Cerebellar nuclear complex (tissue), 1 donor: ENCODE measurements at places on chromosomes 3 and 15.
A peak's percentile ranks its signal among the peaks of the same experiment; 100 is the strongest.

GRCh38 chr3:16441371-16441875, 72.1 kb downstream of the RFTN1 start:
- DNase-seq = no peak

- DNase-seq = no peak
Measured at GRCh38 chr3:72445827-72446217, 402.4 kb downstream of the SHQ1 start.

DNA sequence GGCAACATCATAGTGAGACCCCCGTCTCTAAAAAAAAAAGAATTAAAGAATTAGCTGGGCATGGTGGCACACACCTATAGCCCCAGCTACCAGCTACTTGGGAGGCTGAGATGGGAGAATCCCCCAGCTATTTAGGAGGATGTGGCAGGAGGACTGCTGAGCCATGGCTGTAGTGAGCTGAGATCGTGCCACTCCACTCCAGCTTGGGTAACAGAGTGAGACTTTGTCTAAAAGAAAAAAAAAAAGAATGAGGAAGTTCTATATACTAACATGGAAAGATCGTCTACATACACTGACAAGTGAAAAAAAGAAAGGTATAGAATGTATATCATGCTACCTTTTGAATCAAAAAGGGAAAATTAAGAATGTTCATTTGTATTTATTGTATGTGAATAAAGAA, 83.9 kb upstream of the CDAN1 start:
- DNase-seq = no peak

GRCh38 chr15:59148153-59148833, 43.3 kb downstream of the CCNB2 start:
- DNase-seq = no peak

DNA sequence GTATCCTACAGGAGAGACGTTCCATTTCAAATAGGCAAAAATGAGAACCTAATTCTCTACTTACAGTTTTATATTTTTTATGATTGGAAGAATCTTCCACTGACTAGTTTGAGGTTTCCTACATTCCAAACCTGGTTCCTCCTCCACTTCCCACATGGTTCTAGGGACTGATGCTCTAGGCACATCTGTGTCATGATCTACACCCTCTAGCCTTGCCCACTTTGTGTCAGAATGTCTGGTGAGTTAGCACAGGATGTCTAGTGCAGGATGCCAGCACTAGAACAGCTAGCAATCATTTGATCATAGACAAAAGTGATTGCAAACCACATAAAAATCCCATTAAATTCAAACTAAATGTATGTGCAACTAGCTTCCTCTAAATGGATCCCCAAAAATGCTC, 26.7 kb upstream of the FILIP1L start:
- no peak for DNase-seq

GRCh38 chr3:16494814-16495431, 18.6 kb downstream of the RFTN1 start:
- DNase-seq = no peak

GRCh38 chr3:37096288-37096687, 78.1 kb downstream of the LRRFIP2 start:
- no peak for DNase-seq

- peak; percentile 17 for DNase-seq
Measured at GRCh38 chr15:45522328-45523165, at the start of gene SLC30A4. Gene SLC30A4 (minus strand): TSS chr15:45522755. CDS start chr15:45522354, 401 bp downstream.

DNA sequence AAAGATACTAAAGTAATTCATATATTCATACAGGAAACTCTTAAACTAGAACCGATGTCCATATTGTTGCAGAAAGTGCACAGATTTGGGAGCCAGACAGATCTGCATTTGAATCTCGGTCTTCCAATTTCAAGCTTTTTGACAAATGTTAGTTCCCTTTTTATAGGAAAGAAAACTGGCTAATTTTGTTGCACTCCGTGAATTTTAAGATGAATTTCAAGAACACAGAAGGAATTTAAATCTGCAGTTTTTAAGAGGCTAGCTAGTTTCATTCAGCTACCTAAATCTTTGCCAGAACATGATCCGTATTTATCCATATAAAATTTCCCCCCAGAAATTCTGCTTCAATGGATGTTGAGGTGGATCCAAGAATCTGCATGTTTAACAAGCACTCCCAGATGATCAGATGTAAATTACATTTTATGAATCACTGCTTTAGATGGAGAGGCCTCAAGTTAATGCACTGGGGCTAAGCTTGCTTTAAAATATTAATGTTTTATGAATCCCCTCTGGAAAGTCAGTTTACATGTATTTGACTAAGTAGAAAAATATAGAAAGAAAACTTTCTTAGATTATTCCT, 1296.3 kb upstream of the CADM2 start:
- no peak for DNase-seq

DNA sequence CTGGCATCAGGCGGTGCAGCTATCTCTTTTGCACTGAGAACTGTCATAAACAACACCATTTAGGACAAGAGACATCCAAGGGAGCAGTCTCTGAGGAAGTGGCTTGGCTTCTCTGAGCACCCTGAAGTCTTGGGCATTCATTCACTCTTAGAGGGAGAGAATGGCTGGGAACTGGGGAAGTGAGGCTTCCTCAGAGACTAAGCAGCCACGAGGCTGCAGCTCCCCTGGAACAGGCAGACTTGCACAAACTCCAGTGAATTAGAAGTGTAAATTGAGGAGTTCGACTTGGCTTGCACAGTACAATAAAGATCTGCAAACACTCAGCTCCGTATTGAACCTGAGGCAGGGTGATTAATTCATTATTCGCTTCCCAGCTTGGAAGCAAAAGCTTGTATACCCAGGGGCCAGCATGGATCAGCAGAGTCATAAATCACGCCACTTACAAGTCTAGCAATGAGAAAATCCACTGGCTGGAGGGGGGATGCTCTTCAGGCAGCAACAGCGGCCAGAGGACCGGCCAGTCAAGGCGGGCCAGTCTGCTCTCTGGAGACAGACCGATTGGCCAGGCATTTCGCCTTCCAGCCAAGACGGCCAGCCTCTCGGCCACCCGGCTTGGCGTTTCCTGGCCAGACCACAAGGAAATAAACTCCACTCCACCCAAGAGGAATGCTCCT, 118.8 kb upstream of the ADPGK start:
- DNase-seq = no peak
